ENCODE measurements at places on chromosomes 7 and 10.

GRCh38 chr7:100678291-100678984, 4.9 kb downstream of the GNB2 start:
- no peak for DNase-seq

- no peak for DNase-seq
Observed at GRCh38 chr7:139054101-139054500, 18.3 kb upstream of the ZC3HAV1L start.

GRCh38 chr7:94741179-94741578, 85.2 kb upstream of the SGCE start:
- no peak for DNase-seq

DNA sequence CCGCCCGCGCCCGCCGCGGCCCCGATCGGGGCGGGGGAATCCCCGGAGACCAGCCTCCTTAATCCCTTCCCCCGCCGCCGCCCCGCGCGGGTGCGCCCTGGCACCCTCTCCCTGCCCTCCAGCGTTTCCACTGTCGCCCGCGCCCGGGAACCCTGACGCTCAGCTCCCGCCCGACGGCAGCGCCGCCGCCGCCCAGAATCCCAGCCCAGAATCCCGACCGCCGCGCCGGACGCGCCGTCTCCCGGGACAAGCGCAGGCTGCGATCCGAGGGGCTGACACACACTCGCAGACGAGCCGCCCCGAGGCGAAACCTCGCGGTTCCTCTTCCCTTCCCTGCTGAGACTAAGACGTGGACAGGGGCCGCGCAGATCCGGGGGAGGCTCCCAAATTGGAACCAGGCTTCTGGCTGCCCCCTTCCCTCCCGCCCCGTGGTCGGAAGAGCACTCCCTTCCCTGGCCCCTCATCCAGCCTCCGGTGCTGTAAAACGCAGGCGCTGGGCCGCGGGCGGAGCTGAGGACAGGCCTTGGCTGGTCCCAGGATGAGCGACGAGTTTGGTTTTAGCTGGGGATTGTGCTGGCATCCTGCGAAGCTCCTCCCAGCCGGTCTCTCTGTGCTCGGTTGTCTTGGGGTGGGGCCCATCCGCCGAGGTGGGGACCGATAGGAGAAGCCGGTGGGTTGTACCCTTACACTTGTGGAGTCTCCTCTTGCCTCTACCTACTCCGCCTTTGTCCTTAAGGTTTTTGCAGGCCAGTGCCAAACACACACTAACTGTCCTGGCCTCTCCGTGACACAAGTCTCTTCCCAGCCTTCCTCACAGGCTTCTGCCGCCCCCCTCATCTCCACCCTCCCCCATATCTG, 1.1 kb downstream of the MARVELD1 start:
- no peak for DNase-seq

DNA sequence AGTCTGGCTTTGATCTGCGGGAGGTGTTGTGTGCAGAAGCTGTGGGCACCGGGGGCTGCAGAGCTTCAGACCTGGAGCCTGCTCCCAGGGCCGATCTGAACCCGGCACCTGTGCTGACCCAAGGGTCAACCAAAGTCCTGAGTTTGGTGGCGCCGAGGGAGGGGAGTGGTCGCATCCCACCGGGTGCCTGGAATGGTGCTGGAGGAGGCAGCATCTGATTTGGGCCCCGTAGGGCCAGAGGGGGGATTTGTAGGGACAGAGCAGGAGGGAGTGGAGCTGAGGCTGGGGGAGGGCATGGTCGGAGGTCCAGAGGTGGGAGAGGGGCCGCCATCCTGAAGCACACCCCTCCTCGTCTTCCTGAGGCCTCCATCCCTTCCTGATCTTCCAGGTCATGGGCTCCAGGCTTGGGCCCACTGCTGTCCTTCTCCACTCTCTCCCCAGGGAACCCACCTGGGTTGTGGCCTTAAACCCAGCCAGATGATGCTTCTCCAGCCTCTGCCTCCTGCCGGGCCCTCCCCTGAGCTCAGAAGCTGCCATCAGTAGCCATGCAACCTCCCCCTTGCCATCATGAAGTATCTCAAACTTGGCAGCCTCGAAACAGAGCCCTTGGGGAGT, 112.9 kb downstream of the LHPP start:
- DNase-seq: no peak

DNA sequence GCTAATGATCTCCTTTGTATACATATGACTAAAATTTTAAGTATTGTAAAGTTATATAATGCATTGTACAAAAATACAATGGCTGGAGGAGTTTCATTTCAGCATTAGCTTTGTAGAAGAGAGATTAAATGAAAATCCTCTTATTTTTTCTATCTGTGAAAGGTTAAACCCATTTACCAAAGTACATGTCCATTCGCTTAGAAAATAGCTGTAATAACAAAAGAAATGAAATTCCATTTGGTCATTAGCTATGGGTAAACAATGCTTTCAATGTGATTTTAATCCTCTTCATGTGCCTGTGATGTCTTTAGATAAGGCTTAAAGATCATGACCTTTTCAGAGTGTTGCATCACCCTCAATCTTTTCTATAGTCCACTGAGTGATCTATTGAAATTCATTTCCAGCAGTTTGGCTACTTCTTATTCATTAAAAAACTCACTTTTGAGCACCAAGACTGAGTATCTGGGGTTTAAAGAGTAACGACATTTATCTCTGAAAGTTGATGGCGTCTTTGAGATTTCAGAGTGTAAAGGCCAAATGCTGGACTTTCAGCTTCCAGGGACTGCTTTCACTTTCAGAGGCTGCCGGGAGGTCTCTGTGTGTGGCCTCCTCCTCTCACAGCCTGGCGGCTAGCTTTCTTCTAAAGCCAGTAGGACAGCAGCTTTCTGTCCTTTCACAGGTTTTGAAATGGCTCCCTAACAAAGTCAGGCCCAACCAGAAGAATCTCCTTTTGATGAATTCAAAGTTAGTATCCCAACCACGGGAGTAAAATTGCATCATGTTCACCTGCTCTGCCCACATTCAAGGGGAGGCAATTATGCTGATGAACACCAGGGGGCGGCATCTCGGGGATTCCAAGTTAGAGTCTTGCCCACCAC, 701.4 kb upstream of the COBL start:
- DNase-seq: no peak

DNA sequence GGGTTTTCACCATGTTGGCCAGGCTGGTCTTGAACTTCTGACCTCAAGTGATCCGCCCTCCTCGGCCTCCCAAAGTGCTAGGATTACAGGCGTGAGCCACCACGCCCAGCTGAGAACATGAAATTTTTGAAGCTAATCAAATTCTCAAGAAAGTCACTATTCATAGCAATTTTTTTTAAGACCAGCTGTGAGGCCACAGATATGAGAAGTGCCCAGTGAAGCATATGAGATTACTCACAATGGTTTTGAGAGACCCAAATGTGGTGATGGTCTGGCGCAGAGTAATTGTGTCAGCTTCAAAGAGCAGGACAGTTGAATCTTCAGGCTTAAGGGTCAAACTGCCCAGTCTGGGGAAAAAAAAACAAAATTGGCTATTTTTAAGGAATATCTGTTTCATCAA, 16.2 kb downstream of the NCOA4 start:
- DNase-seq: no peak

DNA sequence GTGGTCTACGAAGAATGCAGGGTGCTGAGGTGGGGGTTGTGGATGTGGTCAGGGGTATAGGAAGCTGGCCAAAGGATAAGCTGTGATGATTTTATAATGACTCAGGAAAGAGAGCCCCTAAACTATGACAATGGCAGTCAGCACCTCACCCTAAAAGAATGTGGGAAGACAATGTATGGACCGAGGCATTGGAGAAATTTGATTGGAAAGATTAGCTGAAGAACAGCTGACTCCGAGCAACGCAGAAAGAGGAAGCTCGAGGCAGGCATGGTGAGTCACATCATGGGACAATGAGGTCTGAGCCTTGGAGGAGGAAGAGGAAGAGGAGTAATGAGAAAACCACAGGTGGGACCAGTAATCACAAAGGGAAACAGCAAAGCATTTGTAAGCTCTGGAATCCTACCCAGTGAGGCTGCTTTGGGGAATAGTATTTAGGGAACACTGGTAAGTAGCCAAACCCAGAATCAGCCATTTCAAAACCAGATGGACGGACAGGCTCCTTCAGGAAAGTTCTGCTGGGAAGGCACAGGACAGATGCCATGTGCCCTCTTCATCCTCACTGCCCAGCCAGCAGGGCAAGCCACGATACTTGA, 295.4 kb downstream of the PRPF18 start:
- no peak for DNase-seq

GRCh38 chr7:139827042-139827441, 2.0 kb upstream of the TBXAS1 start:
- no peak for DNase-seq

- DNase-seq: no peak
Observed at GRCh38 chr10:20892011-20892585, 5.0 kb downstream of the NEBL start.

- DNase-seq: no peak
Observed at GRCh38 chr7:21887779-21888178, 57.9 kb downstream of the CDCA7L start.

DNA sequence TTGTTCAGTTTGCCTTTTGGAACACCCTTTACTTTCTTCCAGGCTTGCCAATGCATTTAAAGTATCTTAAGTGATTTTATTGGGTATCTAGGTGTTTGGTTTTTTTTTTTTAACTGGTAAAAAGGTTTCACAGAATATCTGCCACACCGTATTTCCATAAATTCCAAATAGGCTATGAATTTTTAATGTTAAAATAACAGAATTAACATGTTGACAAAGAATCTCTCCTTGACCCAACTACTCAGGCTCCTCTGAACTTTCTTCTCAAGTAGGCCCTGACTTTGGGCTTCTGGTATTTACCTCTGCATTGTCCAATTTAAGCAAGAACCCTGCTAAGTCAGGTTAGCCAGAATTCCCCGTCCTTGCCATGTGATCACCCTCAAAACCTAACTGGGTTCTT, 61.2 kb upstream of the PLA2G12B start:
- DNase-seq: no peak

DNA sequence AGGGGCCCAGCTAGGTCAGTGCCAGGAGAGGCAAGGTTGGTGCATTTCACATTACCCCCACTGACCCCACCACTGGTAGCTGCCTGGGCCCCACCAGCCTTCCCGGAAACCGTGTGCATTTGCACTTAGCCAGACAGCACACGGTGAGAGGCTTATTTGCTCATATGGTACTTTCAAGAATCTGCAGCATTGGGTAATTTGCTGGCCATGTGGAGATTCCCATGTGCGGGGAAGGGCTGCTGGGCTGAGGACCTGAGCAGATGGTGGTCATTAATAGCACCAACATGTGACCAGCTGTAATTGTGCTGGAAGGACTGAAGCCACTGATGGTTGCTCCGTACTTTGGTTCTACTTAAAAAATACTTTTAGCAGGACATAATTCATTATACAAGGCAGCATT, 323.8 kb downstream of the DPP6 start:
- DNase-seq: no peak

- DNase-seq: no peak
Observed at GRCh38 chr7:129702316-129702715, 90.8 kb downstream of the NRF1 start.

DNA sequence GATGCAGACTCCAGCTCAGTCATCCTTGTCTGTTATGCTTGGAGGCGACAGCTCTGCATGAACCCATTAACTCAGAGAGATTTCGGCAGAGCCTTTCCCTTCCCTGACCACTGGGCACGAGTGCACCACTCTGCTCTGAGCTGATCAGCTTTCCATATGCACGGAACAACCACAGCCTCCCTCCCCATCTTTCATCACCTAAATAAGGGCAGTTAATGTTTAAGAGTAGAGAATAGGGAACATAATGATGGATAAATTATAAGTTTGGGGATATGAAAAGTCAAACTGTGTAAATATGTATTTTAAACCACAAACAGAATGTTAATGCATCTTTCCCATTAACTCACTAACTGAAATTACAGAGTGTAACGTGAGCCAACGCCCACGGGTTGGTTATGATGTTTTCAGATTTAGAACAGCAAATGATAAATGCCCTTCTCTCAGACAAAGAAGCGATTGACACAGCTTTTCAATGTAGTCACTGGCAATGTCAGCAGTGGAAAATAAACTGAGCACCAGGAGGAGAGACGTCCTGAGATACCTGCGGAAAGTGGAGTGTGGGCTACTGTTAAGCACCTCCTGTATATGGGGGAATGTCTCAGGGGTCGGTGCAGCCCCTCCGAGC, 658.2 kb downstream of the LRMDA start:
- no peak for DNase-seq

DNA sequence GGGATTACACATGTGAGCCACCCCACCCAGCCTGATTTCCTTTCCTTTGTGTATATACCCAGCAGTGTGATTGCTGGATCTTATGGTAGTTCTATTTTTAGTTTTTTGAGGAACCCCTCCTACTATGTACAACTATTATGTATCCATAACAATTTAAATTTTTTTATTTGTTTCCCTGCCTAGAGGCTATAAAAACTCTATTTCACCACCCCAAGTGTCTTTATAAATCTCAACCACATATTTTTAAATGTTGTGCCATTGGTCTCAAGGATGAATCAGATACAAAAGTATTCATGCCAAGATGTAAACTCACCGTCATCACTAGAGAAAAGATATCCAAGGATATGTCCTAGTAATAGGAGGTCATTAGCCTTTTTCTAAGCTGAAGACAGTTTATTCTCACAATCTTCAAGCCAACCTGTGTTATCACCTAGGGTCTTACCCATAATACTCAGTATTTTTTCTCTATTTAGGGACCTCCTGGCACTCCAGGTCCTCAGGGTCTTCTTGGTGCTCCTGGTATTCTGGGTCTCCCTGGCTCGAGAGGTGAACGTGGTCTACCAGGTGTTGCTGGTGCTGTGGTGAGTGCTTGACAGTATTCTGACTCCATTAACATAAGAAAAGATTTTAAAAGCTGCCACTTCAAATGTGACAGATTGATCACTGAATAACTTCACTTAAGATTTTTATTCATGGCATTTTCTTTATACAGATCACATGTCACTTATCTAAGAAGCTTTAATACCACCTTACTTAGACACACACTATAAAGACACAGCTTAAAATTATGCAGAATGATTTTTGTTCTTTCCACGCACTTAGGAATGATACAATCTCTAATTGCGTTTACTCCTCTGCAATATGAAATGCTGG, 29.4 kb downstream of the COL1A2 start:
- DNase-seq: no peak

DNA sequence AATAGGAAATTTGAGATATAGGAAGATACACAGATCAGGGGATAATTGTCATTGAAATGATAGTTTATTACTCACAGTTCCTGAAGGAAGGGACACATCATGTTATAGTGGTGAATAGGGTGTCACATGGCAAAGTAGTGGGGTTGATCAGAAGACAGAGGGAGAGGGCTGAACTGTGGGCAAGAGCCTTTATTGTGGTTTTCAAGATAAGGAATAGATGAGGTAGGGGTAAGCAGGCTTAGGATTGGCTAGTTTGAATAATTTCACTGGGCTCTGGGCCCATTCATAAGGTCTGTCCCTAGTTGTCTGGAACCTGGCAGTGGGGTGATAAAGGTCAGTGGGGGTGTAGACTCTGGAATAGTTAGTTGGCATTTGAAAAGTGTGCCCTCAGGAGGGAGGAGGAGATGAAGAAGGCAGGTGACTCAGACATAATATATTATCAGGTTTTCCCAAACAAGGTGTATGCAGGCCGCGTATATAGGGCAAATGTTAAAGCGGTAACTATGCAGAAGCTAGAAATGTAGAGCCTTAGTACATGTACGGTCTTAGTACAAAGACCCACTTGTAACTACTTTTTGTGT, 18.5 kb downstream of the FGL2 start:
- no peak for DNase-seq

All from stimulated activated CD4-positive, alpha-beta T cell treated with anti-CD3 and anti-CD28 coated beads, Interleukin-1b, Interleukin-23, amount 100 ng/mL, for 1 hour (primary cell).